ENCODE measurements at places on chromosomes 2 and 18. TPM values are rescaled to one million over a fixed set of nuclear protein-coding genes. Genes with fewer than 3 reads are reported as not detected.

Gene PAIP2B
- 2.2 TPM for polyA plus RNA-seq

Gene GTF2A1L
- not detected for polyA plus RNA-seq

Gene COL5A2
- 0.10 TPM for polyA plus RNA-seq

Gene C1QL2
- not detected for polyA plus RNA-seq

Gene MOGAT1
- not detected for polyA plus RNA-seq

Gene SERPINB13
- not detected for polyA plus RNA-seq

DNA sequence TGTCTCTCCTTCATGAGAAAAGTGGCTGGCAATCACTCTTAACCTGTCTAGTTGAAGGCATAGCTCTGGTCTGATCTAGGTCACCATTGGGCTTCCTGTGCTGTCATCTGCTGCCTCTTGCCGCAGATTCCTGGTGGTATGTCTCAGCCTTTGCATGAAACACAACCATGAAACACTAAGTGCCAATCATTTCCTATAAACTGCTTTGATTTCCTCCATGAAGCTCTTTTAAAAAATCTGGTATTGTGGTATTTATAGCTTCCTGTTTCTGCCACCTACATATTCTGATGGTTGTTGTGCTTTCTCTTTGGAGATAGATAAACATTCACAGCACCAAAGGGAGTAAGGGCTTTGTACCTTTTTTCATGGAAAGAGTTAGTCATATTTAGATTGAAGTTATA lies 120.0 kb upstream of the EPC2 start:
- DNase-seq, result peak; percentile 83

GRCh38 chr2:17759805-17760204 lies 5.9 kb downstream of the GEN1 start:
- DNase-seq, result no peak

DNA sequence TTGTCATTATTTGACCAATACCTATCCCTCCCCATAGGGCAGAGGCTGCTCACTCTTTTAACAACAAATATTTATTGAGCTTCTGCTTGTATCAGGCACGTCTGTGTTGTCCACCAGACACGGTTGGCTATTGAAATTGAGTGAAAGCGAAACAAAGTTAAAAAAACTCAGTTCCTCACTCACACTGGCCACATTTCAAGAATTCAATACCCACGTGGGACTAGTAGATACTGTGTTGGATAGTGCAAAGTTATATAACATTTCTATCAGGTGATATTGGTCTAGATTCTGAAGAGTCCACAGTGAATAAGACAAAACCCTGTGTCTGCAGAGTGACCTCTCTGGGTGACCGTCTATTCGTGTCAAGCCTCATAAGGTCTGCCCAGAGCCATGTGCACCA lies 43.9 kb upstream of the GALR1 start:
- DNase-seq, result no peak

DNA sequence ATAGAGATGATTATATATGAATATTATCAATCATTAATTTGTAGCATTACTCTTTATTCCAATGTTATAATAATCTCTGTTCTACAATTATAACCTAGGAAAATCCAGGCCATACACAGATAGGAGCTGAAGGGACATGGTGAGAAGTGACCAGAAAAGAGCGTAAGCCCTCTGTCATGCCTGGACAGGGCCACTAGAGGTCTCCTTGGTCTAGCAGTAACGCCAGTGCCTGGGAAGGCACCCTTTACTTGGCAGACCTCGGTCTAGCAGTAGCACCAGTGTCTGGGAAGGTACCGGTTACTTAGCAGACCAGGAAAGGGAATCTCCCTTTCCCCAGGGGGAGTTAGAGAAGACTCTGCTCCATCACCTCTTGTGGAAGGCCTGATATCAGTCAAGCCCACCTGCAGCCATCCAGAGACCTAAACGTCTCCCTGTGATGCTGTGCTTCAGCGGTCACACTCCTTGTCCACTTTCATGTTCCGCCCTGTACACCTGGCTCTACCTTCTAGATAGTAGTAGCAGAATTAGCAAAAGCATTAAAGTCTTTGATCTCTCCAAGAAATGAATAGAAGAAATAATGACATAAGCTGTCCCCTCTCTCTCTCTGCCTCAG lies 447.5 kb upstream of the FSIP2 start:
- DNase-seq, result no peak

DNA sequence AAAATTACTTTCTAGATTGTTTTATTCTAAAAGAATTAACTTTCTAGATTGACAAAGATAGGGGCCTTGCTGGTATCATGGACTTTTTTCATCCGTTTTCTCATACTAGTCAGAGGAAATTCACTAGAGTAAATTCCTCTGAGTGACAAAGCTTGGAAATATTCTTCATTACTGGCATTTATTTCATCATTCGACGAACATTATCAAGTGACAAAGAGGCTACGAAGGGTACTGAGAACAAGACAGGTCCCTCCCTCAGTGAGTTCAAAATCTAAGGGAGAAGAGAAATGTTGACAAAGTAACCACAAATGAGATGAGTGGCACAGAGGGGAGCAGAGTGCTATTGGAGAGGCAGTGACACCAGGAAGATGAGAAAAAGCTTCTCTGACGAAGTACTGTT lies 4.3 kb downstream of the EPG5 start:
- no peak for DNase-seq

GRCh38 chr2:178910005-178910404 lies 102.8 kb upstream of the TTN start:
- no peak for DNase-seq

GRCh38 chr2:16632598-16632997 lies 33.0 kb downstream of the CYRIA start:
- DNase-seq, result no peak

DNA sequence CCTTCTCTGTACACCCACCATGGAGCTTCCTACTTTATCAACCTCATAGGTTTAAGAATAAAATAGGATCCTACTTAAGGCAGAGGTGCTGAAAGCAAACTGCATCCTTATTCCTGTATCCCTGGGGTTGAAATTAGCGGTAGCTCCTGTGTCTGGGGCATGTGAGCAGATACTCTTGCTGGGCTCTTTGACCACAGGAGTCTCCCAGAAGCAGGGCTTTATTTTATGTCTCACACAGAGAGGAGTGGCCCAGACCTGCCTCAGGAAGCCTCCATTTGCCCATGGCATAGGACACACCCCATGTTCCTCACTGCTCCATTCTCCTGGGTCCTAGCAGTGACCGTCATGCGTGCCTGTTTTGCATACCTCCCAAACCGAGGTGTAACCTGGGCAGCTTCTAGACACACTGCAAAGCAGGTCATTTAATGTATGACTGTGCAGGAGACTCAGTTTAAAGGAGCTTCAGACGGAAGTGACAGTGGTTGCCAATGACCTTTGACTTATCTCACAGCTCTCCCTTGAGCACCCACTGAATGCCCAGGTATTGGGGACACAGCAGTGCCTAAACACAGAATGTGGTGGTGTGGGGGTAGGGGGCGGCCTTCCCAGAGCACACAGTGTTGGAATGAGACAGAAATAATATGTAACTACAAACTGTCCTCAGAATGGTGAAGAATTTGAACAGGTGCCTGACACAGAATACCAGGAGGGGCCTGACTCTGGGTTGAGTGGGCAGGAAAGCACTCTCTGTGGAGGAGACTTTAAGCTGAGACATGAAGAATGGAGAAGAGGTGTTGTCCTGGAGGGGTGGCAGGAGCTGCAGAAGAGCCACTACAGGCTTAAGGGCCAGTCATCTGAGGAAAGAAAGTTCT lies 3.7 kb downstream of the TMEM37 start:
- no peak for DNase-seq

DNA sequence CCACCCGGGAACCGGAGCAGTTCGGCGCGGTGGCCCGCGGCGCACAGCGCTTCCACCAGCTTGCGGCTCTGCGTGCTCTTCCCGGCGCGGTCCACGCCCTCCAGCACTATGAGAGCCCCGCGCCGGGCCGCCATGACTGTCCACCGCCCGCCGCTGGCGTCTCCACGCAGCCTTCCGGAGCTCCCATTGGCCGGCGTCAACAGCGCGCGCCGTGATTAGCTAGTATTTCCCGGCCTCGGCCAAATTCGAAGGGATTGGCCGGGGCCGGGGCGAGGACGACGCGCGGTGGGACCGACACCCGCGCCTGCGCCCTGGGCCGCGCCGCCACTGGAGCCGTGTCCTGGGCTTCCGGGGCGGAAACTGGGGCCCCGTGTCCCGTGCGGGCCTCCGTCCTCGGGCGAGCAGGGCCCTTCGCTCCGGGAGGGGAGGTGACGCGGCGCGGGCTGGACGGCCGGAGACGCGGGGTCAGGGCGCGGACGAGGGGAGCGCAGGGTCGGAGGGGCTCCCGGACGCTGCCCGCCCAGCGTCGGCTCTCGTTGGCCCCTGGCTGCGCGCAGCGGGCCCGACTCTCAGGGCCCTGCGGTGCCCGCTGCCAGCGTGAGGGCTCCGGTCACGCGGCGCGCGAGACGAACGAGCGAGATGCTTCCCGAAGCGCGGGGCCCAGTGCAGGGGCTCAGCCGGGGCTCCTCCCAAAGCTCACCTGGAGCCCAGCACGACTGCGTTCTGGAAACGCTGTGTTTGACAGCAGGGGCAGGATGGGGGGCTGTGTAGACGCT lies at the start of gene DTYMK:
Gene DTYMK (minus strand): TSS at position 166 of the 776 bp plus-strand sequence. CDS start 32 bp downstream, at position 134.
- peak; percentile 98 for DNase-seq

GRCh38 chr2:240217431-240218301 lies 77.2 kb upstream of the OTOS start:
- no peak for DNase-seq

- peak; percentile 35 for DNase-seq
Observed at GRCh38 chr2:85754313-85755095, 713 bp downstream of the ATOH8 start.

- DNase-seq, result no peak
Observed at GRCh38 chr2:238997137-238997390, 149.2 kb downstream of the TWIST2 start.

- DNase-seq, result no peak
Observed at GRCh38 chr2:55112229-55113031, 62.2 kb upstream of the RTN4 start.

- no peak for DNase-seq
Observed at GRCh38 chr18:8124232-8125146, 484.7 kb upstream of the RAB12 start.

DNA sequence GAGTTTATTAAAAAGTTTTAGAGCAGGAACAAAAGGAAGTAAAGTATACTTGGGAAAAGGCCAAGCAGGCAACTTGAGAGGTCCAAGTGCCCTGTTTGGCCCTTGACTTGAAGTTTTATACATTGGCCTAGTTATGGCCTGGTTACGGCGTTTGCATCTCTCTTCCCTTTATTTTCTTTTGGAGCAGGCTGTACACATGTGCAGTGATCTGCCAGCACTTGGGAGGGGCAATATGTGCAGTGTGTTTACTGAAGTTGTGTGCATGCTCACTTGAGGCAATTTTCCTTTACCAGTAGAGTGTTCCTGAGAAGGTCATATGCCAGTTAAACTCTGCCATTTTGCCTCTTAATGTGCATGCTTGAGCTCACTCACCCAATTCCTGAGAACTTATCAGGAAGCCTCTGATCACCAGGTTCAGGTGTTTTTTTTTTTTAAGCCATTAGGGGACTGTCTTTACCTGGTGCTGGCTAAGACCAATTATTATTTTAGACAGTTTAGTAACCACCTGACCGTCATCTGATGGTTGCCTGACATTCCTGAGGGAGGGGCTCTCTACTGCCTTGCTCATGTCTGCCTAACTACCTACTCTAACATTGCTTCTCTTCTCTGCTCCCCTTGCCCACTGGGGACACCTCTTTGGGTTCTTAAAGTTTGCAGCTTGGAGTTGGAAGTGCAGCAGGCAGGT lies 48.0 kb downstream of the SCN2A start:
- no peak for DNase-seq

DNA sequence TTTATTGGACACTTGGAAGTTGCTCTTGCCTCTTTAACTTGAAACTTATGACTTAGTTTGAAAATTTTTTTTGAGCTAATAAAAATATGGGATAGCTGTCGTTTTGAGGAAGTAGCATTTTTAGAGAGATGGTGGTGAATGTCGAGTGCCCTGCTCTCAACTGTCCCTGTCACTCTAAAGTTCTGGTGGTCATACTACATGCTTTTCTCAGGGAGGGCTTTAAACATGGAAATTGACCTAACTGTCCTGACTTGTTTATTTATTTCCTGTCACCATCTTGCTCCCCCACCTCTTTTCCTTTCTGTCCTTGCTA lies 16.0 kb downstream of the CEP192 start:
- DNase-seq, result no peak
